ENCODE measurements at places on chromosomes 2 and 18.

DNA sequence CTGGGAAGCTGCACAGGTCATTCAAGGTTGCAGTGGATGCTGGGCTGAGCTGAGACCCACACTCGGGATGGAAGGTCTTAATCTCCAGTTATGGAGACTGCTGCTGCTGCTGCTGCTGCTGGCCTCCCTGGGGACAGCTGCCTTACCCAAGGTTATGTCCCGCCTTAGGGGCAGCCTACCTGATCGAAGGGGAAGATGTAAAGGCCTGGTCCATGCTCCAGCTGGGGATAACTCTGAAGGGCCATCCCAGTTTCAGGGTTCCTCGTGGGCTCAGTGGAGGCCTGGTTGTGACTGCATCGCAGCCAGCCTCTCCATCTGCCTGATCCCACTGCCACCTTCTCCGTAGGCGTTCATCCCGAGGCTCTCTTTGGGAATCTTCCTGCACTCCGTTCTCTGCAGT, 33.0 kb downstream of the RHOB start:
- DNase-seq: no peak

GRCh38 chr2:200703127-200703925, 108.4 kb upstream of the BZW1 start:
- no peak for DNase-seq

- DNase-seq: no peak
Measured at GRCh38 chr2:194096402-194096801, 1560.6 kb upstream of the SLC39A10 start.

- DNase-seq: no peak
Measured at GRCh38 chr2:126784621-126785020, 114.1 kb upstream of the TEX51 start.

- DNase-seq: no peak
Measured at GRCh38 chr2:86068136-86068588, 37.5 kb downstream of the POLR1A start.

GRCh38 chr18:44654573-44654972, 26.1 kb upstream of the SETBP1 start:
- no peak for DNase-seq
